ENCODE measurements at places on chromosomes 5 and 9.
A peak's percentile ranks its signal among the peaks of the same experiment; 100 is the strongest.

DNA sequence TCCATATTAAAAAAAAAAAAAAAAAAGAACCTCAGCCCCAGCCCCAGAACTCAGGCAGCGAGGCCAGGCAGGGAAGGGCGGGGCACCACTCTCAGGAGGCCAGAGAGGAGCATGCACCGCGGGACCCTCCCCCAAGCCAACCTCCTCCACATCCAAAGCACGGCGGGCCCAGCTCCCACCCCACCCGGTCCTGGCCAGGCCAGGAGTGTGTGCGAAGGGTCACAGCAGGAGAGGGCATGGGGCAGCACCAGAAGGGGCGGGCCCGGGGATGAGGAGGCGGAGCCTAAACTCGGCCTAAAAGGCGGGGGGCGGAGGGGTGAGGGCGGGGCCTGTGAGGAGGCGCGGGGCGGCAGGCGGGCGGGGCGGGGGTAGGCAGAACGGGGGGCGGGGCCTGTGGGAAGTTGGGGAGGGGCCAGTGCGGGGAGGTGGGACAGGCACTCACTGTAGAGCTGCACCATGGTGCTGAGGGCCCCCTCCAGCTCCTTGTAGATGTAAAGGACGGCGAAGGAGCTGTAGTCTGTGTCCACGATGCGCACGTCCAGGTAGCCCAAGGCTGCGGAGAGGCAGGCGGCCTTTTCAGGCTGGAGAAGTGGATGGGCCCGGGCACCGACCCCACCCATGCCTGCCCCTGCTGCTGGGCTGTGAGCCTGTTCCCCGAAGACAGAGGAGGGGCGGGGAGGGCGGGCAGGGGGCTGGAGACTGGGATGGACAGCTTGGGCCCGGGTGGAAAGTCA lies 1.2 kb downstream of the LCN15 start:
- DNase-seq, result no peak

GRCh38 chr5:92713826-92714225 lies 867.2 kb downstream of the NR2F1-AS1 start:
- DNase-seq, result no peak

DNA sequence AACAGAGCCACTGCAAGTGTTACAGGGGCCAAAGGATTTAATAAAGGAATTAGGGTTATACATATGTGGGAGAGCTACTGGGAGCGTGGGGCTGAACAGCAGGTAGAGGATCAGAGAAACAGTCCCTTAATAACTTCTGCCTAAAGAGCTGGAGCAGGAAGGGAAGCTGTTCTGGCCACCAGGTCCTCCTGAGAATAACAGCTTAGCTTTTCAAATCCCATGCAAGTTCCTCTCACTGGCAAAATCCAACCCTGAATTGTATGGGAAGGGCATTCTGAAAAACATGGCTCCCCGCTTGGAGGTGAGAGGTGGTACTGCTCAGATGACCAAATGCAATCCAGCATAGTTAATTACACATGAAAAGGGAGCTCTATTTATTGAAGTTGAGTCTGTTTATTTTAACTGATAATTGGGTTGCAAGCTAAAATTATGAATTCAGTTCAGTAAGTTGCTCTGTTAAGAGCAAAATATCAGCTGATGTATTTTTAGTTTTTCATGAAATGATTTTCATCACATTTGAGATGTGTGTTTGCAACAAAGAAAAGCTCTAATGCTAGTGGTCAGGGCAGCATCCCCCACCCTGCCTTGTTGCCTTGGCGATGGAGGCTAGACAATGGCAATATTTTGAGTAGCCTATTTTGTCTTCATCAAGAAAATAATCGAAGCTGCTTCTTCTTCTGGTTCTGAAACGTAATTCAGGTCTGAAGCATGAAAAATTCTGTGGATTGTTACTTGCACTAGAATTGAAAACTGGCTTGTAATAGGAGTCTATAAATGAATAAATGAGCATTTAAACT lies 58.4 kb upstream of the SH3GL2 start:
- DNase-seq, result no peak

DNA sequence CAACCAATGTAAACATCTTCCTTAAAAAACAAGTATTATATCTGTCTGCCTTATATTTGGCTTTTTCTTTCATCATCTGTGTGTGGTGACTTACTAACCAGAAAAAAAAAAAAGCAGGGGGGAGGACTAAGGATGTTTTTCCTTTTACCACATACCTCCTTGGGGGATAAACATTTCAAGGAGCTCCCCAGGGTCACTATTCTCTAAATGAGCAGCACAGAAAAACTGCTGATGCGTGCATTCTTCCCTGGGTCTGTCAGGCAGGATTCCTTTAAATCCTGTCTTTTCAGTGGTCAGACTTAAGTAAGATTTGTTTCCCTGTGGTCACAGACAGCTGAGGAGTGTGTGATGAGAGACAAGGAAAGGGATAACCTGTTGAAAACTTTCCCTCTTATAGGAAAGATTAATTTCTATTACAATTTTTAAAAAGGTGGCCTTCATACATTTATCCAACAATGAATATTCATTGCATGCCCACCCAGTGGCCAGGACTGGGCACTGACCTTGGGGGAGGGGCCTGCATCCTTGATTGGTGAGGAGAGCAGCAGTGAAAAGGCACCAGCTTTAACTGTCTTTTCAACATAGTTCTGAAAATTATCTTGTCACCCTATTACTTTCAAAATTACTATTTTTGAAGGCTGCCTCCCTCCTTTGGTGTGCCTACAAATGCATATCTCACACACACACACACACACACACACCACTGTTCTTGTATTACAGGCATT lies 123.1 kb downstream of the TLE4 start:
- DNase-seq, result no peak

DNA sequence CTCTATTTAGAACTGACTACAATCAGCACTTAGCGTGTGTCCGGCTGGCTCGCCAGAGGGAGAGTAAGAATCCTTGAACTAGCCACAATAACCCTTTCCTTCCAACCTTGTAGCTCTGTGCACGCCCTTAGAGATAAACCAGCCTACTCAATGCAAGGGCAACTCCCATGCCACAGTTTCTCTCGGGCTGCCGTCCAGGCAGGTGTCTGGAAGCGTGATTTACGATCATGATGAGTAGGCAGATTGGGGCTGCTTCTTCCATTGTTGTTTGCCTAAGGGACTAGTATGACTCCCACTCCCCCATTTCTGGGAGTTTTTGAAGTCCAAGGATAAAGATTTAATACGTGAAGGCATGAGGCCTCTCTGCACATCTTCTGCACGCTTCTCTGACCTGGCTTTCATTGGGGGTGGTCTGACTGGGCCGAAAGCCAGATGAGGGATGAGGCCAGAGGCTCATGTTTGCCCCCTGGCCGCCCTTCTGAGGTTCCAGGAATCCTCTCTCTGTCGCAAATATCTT lies 134.0 kb upstream of the MYO10 start:
- no peak for DNase-seq

DNA sequence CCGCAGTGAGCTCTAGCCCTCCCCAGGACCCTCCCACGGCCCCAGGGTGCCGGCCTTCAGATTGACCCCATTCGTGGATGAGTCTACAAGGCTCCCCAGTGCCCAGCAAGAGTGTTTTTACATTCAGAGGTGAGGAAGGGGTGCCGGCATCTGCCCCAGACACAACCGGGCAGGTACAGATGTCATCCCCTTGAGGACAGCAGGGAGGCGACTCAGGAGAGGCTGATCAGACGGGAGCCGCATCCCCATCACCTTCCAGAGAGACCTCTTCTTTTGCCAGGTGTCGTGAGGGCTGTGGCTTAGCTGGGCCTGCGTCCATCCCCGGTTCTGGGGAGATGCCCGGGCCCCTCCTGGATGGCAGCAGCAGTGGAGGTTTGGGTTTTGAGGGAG lies 4.3 kb upstream of the LRRC14B start:
- no peak for DNase-seq

DNA sequence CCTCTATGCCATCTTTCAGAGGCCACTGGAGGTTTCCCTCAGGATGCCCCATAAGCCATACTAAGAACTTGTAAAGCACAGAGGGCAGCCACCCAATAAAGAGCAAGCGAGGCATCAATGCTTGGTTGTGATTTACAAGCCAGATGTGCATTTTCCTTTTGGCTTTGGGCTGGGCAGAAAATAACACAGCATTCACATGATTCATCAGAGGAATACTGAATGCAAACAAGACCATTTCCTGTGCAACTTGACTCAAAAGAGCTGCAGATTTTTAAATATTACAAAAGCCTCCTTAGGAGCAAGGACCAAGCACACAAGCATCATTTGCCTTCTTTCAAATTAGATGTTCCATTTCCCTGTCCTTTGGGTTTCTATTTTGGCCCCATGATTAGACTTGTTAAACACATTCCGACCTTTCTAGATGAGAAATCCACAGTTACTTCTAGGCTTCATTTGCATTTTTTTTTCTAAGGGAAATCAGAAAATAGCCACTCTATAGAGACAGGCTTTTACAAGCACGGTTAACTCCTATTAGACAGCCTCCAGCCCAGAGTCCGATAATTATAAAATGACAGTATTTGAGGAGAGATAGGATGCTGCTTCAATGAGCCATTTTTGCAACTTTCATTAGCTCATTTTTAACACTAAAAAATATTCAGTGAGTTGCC lies 207.8 kb downstream of the SEMA5A start:
- DNase-seq, result no peak

GRCh38 chr9:91972711-91973110 lies 22.7 kb upstream of the ROR2 start:
- no peak for DNase-seq

DNA sequence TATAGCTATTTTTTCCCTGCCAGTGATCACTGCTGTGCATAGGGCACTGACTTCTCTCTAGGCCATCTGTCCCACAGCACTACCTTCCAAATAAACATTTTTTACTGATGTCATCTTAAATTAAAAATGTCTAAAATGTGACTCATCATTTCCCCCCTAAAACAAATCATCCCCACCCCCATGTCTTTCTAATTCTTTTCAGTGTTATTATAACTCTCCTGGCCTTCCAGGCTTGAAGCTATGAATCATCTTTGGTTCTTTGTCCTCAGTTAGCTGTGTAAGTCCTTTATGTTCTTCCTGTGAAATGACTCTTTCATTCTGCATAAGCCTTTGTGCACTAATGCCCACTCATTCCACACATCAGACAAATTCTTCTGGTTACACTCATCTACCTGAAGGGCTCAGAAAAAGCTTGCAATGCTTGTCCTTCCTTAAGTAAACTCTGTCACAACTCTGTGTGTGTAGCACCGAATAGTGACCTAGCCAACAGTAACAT lies 78.1 kb downstream of the CFAP95 start:
- no peak for DNase-seq

- DNase-seq, result no peak
Measured at GRCh38 chr5:85533341-85534047, 1084.2 kb upstream of the COX7C start.

DNA sequence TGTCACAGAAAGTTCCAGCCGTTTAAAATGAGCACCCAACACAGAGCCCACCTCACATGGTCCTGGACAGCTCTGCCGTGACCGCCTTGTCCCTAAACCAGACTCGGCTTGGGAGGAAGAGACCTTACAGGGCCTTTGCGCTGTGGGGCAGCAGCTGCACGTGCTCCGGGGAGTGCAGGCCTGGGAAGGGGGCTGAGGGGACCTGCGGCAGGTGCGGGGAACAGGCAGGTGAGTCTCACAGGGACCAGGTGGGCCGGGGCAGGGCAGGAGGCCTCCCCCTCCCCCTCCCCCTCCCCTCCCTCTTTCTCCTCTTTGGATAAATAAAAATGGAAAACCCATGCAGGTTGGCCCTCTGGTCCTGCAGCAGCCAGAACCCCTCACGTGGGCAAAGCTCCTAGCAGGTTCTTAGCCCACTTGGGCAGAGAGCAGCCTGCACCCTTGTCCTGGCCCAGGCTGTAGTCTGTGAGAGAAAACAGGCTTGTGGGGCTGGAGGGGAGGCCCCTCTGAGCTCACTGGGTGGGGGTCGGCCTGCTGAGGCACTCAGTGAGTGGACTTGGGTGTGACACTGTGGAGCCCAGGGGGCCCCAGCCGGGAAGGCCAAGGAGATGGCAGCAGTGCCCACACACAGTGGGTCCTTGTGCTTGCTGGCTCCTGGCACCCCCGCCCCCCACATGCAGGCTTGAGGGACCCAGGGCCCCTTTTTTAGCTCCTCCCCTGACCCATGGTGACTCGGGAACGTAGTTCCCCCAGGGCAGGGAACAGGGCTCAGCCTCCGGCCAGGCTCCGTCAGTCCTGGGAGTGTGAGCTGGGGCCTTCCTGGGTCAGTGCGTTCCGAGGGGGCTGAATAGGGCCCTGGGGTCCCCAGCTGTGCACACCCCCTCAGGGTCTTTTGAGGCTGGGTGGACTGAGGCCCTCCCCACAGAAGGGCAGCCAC lies 40.0 kb upstream of the CACNA1B start:
- no peak for DNase-seq

DNA sequence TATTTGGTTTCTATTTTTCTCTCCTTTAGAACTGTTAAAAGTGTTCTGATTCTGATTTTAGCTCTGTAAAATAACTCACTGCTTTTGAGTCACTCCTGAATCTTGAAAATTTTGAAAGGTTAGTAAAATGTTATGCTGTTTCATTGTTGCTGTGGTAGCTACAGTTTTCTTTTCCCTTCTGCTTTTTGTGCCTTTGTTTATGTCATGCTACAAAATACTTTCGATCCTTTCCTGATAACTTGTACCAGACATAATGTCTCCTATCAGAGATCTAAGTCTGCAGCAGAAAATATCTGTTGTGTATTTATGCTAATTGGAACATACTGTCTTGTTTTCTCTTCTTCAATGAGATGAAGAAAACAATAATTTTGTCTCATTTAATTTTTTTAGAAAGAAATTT lies 26.9 kb upstream of the CEP120 start:
- no peak for DNase-seq

- no peak for DNase-seq
Measured at GRCh38 chr9:71854811-71855210, 56.2 kb downstream of the ABHD17B start.

DNA sequence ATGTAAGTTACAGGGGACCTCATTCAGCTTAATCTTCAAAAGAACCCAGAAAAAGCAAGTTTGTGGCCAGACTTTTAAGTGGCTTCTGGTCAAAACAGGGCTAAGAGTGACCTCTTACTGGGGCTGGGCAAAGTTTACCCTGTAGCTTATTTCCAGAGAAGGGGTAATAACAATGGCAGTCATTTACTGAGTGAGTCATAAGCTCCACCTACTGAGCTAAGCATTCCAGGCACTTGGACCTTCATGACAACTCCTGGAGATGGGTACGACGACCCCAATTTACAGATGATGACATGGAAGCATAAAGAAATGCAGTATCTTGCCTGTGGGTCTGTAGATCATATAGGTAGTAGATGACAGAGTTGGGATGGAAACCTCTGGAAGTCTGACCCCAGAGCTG lies 4.7 kb upstream of the GPR151 start:
- DNase-seq, result no peak

GRCh38 chr5:137506296-137506695 lies 7.2 kb upstream of the SPOCK1 start:
- DNase-seq, result no peak

DNA sequence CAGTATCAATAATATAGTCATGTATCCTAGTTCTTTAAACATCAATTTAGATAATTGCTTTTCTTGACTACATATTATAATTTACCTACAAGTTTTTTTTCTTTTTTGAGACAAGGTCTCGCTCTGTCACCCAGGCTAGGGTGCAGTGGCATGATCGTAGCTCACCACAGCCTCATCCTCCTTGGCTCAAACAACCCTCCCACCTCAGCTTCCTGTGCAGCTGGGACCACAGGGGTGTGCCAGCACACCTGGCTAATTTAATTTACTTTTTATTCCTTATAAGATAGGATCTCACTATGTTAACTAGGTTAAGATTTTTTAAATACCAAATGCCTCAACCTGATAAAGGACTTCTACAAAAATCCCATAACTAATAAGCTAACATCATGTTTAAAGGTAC lies 21.1 kb downstream of the UIMC1 start:
- DNase-seq, result peak; percentile 10
